ENCODE measurements at places on chromosomes 2 and 18.
A peak's percentile ranks its signal among the peaks of the same experiment; 100 is the strongest.

GRCh38 chr2:177629357-177630024 lies 236.9 kb downstream of the AGPS start:
- DNase-seq, result no peak

DNA sequence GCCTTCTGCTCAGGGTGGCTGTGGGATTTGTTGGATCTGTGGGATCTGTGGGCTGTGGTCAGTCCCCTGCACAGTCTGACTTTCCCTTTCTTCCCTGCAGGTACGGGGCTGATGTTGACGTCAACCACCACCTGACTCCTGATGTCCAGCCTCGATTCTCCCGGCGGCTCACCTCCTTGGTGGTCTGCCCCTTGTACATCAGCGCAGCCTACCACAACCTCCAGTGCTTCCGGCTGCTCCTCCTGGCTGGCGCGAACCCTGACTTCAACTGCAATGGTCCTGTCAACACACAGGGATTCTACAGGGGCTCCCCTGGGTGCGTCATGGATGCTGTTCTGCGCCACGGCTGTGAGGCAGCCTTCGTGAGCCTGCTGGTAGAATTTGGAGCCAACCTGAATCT lies 17.5 kb downstream of the ASB1 start:
- DNase-seq, result no peak

- DNase-seq, result peak; percentile 30
Measured at GRCh38 chr2:141911485-141912066, 219.2 kb downstream of the LRP1B start.

- no peak for DNase-seq
Measured at GRCh38 chr2:38438883-38439612, 62.0 kb upstream of the ATL2 start.

GRCh38 chr2:149365931-149366583 lies 35.7 kb downstream of the LYPD6 start:
- peak; percentile 33 for DNase-seq

DNA sequence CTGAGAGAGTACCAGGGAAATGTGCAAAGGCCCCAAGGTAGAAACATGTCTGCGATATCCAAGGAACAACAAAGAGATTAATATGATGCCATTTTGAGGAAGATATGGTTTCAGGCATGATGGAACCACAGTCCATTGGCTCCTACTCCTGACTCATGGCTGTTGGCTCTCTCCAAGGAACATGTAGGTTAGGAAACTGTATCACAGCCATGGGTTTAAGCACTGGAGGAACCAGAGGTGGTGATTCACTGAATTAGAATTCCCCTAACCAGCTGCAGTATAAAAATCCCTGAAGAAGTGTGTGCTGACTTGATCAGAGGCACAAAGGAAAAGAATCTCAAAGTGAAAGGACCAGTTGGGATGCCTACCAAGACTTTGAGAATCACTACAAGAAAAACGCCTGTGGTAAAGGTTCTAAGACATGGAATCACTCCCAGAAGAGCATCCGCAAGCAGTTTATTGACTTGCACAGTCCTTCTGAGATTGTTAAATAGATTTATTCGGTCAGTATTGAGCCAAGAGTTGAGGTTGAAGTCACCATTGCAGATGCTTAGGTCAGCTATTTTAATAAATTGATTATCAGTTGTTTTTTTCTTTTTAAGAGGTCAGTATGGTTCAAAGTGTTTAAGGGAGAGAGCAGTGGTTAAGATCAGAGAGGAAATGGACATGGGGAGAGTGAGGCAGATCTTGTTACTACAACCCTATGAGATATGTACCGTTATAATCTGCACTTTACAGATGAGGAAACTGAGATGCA lies 110.7 kb upstream of the OTX1 start:
- peak; percentile 34 for DNase-seq

- DNase-seq, result no peak
Measured at GRCh38 chr2:128317181-128317898, 1.3 kb downstream of the HS6ST1 start.

DNA sequence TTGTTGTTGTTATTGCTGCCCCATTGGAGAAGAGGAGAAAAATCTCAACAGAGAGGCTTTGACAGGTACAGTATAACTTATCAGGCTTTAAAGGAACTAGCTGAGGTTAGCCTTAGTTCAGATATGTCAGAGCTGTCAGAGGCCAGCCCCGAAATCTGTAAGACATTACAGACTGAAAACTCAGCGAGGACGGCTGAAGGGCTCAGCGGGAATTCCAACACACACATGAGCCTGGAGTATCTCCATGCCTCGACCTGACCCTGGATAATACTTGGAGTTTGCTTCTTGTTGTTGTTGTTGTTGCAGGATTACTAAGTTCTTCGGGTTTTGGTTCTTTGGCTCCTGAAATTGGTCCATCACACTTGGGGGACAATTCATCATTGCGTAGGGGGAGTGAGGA lies 166.9 kb downstream of the MIB1 start:
- DNase-seq, result no peak

DNA sequence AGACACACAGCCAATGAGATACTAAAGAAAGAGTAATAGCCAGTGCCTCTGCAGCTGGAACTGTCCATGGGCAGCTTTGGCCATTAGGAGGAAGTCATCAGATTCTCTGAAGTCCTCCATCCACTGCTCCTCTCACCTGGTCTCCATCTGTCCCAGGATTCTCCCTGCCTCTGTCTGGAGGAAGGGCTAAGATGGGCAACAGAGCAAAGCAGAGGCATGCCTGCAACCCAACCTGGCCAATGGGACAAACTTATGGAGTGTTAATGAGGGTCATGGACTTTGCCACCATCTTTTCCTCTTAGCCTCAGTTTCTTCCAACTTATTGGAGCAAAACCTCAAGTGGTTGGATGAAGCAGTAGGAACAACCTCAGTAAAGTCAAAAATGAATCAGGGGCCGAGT lies 91.5 kb upstream of the SIX3 start:
- no peak for DNase-seq

GRCh38 chr2:206515580-206515979 lies 72.2 kb downstream of the ADAM23 start:
- DNase-seq, result no peak

DNA sequence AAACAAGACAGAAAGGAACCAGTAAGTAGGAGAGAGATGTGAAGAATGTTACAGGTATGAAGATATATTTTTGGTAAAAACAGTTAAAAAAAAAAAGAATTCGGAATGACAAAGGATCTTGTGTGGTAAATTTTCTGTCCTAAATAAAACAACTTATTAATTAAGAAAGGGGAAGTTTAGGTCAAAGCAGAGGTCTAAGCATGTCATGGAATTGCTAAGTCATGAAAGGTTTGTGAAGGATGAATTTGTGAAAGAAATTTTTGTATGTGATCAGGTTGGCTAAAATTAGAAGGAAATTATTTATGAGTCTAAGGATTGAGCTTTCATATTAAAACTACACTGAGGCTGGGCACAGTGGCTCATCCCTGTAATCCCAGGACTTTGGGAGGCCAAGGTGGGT lies 11.1 kb upstream of the ALPG start:
- no peak for DNase-seq

DNA sequence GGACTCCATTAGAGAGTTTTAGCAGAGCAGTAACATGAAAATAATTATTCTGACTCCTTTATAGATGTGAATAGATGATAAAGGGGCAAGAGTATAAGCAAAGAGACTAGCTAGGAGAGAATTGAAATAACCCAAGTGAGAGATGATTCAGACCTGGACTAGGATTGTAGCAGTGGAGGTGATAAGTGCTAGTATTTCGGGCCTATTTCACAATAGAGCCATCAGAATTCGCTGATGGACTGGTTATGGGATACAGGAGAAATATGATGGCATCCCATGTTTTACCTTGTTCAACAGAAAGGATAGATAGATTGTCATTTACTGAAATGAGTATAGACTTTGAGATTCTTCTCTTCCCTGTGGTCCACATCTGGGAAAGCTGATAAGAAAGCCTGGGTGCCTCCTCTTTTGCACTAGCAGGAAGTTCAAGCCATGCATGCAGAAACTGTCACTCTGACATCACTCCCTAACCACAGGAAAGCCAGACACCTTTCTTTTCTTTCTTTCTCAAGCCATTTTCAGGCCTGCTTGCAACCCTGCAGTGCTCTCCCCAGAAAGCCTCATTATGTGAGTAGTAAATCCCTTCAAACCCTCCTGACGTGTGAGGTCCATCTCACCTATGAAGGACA lies 25.3 kb downstream of the DYNAP start:
- DNase-seq, result no peak

GRCh38 chr2:29528891-29529520 lies 392.4 kb downstream of the ALK start:
- DNase-seq, result peak; percentile 10

GRCh38 chr2:1758774-1759610 lies 14.7 kb upstream of the PXDN start:
- DNase-seq, result no peak

GRCh38 chr2:43462866-43463641 lies 132.8 kb downstream of the THADA start:
- no peak for DNase-seq

Measured in RKO (cell line).